ENCODE measurements at places on chromosomes 3 and 15. TPM values are rescaled to one million over a fixed set of nuclear protein-coding genes. Genes with fewer than 3 reads are reported as not detected.

GRCh38 chr3:143771939-143772338, 76.3 kb downstream of the SLC9A9 start:
- no peaks in the 10 kb centered on the region for H3K36me3 ChIP-seq
- H3K27me3 ChIP-seq: no peaks in the 10 kb centered on the region
- no peaks in the 10 kb centered on the region for H3K4me1 ChIP-seq
- DNase-seq: no peak
- H3K27ac ChIP-seq: no peak overlapping the region
- no peak overlapping the region for H3K4me3 ChIP-seq

DNA sequence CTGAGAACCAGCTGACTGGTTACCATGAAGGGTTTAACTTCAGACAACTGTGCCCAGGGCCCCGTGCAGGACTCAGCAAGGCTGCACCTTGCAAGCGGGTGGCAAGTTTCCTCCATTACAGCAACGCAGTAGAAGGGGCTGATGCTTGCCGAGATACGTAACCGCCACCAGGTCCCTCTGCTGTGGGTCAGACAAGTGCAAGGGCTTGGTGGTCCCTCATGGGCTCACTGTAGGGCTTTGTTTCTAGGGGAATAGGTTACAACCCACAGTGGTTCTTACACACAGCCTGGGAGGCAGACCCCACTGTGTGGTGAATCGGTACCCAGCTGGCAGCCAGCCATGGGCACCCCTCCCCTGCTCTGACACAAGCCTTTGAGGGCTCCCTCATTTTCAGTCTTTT, 15.5 kb upstream of the SNRPA1 start:
- H3K4me1 ChIP-seq: no peaks in the 10 kb centered on the region
- H3K27me3 ChIP-seq: peaks cover 4% of the 10 kb centered on the region
- DNase-seq: no peak
- H3K4me3 ChIP-seq: no peak overlapping the region
- no peak overlapping the region for H3K27ac ChIP-seq
- H3K36me3 ChIP-seq: no peaks in the 10 kb centered on the region

- no peaks in the 10 kb centered on the region for H3K36me3 ChIP-seq
- H3K4me1 ChIP-seq: peaks cover 5% of the 10 kb centered on the region
- H3K27me3 ChIP-seq: no peaks in the 10 kb centered on the region
- H3K4me3 ChIP-seq: peak overlapping the region; percentile 49
These were observed 28.6 kb upstream of the NDUFB4 start for GRCh38 chr3:120567370-120568201.

GRCh38 chr3:52297242-52298148, 9.9 kb downstream of the GLYCTK start:
- no peaks in the 10 kb centered on the region for H3K36me3 ChIP-seq
- H3K27me3 ChIP-seq: no peaks in the 10 kb centered on the region
- H3K4me3 ChIP-seq: peak overlapping the region; percentile 76
- H3K27ac ChIP-seq: peak overlapping the region; percentile 33

DNA sequence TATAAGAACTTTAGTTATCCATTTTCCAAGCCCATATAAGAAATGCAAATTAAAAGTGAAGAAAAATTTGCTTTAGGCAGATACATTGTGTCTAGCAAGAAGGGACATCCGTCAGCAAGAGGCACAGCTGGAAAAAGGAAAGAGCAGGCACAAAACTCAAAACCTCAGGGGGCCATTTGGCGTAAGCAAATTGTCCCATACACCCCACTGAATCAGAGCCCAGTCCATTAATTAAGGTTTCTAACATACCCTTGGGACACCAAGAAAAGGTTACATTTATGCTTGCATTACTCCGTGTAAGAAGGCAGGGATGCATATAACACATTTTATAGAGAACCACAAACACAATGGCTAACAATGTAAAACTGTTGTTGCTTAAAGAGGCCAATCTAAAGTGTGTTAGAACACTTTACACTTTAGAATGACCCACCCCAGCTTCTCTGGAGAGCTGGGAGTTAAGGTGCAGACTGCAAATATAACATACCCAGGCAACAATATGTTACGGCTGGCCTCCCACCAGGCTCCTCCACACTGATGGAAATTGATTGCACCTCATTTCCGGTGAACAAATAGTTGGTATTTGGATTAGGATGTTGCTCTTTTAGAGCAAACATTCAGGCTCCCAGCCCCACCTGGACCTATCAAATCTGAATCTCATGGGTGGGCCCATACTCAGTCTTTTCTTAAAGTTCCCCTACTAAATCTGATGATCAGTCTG, 23.2 kb downstream of the SEMA5B start:
- peaks cover 22% of the 10 kb centered on the region for H3K27me3 ChIP-seq
- peaks cover 5% of the 10 kb centered on the region for H3K4me1 ChIP-seq
- no peak for DNase-seq

DNA sequence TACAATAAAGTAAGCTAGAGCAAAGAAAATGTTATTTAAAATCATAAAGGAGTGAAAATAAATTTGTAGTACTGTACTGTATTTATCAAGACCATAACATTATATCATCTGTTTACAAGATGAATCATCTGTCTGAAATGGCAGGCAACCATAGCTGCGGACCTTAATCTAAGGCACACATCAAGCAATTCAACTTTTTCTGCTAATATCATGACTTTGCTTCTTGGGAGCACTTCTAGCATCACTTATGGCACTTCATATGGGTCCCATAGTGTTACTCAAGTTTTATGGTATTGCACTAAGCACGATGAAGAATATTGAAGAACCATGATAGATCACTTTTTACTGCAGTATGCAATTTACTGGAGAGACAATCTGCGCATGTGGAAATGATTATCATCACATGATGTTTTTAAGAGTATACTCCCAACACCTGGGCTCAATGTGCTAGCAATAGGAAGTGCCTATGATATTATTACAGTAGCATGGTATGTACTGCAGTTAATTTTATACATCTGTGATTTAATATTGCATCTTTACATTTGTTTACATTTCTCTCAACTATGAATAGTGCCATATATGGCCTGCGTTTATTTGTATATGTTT, 137.7 kb upstream of the NECTIN3 start:
- no peaks in the 10 kb centered on the region for H3K27me3 ChIP-seq
- no peak overlapping the region for H3K27ac ChIP-seq

DNA sequence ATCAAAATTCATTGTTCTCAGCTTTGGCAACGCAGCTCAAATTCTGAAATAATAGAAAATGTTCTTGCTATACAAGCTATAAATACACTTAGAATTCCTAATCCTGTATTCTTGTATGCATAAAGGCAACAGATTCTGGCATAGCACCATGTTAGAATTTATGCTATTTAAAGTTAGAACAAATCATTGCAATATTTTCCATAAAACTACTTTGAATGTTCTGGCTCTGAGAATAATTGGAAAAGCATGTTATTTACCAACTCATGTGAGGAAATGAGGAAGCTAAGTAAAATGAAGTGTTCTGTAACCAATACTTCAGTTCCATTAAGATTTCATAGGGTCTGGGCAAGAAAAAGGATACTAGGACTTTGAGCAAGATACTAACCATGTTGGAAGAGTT, 888.9 kb downstream of the SQOR start:
- no peak for DNase-seq
- no peaks in the 10 kb centered on the region for H3K36me3 ChIP-seq
- H3K27me3 ChIP-seq: no peaks in the 10 kb centered on the region
- no peak overlapping the region for H3K27ac ChIP-seq
- no peak overlapping the region for H3K4me3 ChIP-seq
- H3K4me1 ChIP-seq: no peaks in the 10 kb centered on the region

- peaks cover 16% of the 10 kb centered on the region for H3K4me1 ChIP-seq
- H3K4me3 ChIP-seq: peak overlapping the region; percentile 93
- H3K27ac ChIP-seq: peak overlapping the region; percentile 100
These were observed 2.1 kb upstream of the ISY1 start for GRCh38 chr3:129162729-129163579.

- no peak for DNase-seq
- no peaks in the 10 kb centered on the region for H3K27me3 ChIP-seq
- no peak overlapping the region for H3K4me3 ChIP-seq
- no peaks in the 10 kb centered on the region for H3K36me3 ChIP-seq
- no peak overlapping the region for H3K27ac ChIP-seq
- peaks cover 11% of the 10 kb centered on the region for H3K4me1 ChIP-seq
These were observed 361.5 kb upstream of the DPH6 start for GRCh38 chr15:35907511-35907910.

DNA sequence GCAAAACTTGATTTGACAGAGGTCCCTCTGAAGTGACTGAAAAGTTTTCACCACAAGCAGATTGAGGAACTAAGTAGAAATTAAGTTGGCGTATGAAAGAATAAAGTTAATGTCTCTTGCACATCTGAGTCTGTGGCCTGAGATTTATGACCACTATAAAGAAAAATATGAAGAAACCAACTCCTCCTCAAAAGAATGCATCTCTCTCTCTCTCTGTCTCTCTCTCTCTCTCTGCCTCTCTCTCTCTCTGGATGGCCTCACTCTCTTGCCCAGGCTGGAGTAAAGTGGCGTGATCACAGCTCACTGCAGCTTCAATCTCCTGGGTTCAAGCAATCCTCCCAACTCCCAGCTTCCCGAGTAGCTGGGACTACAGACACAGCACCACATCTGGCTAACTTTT, 55.2 kb downstream of the RPL22L1 start:
- H3K27me3 ChIP-seq: peaks cover 45% of the 10 kb centered on the region
- no peaks in the 10 kb centered on the region for H3K36me3 ChIP-seq
- peaks cover 11% of the 10 kb centered on the region for H3K4me1 ChIP-seq
- H3K4me3 ChIP-seq: no peak overlapping the region
- no peak for DNase-seq

DNA sequence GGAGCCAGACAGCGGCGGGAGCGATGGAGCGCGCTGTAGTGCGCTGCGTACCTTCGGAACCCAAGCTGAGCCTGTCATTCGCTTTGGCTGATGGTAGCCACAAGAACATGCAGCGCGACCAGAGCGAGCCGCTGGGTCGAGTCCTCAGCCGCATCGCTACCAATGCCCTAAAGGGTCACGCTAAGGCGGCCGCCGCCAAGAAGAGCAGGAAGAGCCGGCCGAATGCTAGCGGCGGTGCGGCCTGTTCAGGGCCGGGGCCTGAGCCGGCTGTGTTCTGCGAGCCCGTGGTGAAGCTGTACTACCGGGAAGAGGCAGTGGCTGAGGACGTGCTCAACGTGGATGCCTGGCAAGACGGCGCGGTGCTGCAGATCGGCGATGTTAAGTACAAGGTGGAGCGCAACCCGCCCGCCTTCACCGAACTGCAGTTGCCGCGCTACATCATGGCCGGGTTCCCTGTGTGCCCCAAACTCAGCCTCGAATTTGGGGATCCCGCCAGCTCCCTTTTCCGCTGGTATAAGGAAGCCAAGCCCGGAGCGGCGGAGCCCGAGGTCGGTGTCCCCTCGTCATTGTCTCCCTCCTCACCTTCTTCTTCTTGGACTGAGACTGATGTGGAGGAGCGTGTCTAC, 498 bp downstream of the PDE12 start:
- H3K27ac ChIP-seq: peak overlapping the region; percentile 99
- peak; percentile 15 for DNase-seq
- peak overlapping the region; percentile 91 for H3K4me3 ChIP-seq
- no peaks in the 10 kb centered on the region for H3K27me3 ChIP-seq

GRCh38 chr15:59199626-59200465, 6.8 kb upstream of the LDHAL6B start:
- DNase-seq: no peak
- no peak overlapping the region for H3K4me3 ChIP-seq
- peaks cover 3% of the 10 kb centered on the region for H3K36me3 ChIP-seq
- H3K4me1 ChIP-seq: no peaks in the 10 kb centered on the region
- H3K27me3 ChIP-seq: no peaks in the 10 kb centered on the region

- peaks cover 40% of the 10 kb centered on the region for H3K36me3 ChIP-seq
- H3K4me3 ChIP-seq: no peak overlapping the region
- H3K4me1 ChIP-seq: peaks cover 2% of the 10 kb centered on the region
These were observed 15.3 kb downstream of the LRRC49 start for GRCh38 chr15:70907784-70908471.

DNA sequence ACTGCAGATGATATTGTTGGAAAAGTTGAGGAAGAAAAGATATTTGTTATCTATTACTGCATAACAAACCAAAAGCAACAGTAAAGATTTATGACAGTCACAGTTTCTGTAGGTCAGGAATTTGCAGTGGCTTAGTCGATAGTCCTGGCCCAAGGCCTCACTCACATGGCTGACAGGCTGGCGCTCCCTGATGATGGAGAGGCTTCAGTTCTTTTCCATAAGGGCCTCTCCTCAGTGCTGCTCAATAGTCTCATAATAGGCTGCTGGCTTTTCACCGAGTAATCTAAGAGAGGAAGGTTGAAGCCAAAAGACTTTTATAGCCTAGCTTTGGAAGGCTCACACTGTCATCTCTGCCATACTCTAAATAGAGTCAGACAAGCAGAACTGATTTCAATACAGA, 17.7 kb downstream of the IREB2 start:
- H3K4me3 ChIP-seq: no peak overlapping the region
- peaks cover 37% of the 10 kb centered on the region for H3K4me1 ChIP-seq
- no peaks in the 10 kb centered on the region for H3K27me3 ChIP-seq
- no peak overlapping the region for H3K27ac ChIP-seq

GRCh38 chr3:23811919-23812318, 6.2 kb downstream of the UBE2E1 start:
- peaks cover 46% of the 10 kb centered on the region for H3K4me1 ChIP-seq
- H3K4me3 ChIP-seq: peak overlapping the region; percentile 23
- no peaks in the 10 kb centered on the region for H3K27me3 ChIP-seq

- no peaks in the 10 kb centered on the region for H3K4me1 ChIP-seq
- H3K4me3 ChIP-seq: no peak overlapping the region
- H3K27ac ChIP-seq: no peak overlapping the region
- no peak for DNase-seq
- no peaks in the 10 kb centered on the region for H3K27me3 ChIP-seq
These were observed 573.3 kb downstream of the EPHB1 start for GRCh38 chr3:135368316-135368715.

- no peak overlapping the region for H3K4me3 ChIP-seq
- H3K4me1 ChIP-seq: no peaks in the 10 kb centered on the region
- H3K27ac ChIP-seq: no peak overlapping the region
- no peaks in the 10 kb centered on the region for H3K36me3 ChIP-seq
- DNase-seq: no peak
These were observed 35.6 kb downstream of the AGBL1 start for GRCh38 chr15:86115145-86115801.

GRCh38 chr3:16908016-16908807, 23.5 kb downstream of the PLCL2 start:
- no peaks in the 10 kb centered on the region for H3K36me3 ChIP-seq
- no peak for DNase-seq
- H3K27ac ChIP-seq: no peak overlapping the region
- H3K27me3 ChIP-seq: no peaks in the 10 kb centered on the region
- peaks cover 11% of the 10 kb centered on the region for H3K4me1 ChIP-seq

GRCh38 chr15:73985101-73985873, 6.8 kb downstream of the STOML1 start:
- H3K4me3 ChIP-seq: no peak overlapping the region
- no peak for DNase-seq
- peaks cover 1% of the 10 kb centered on the region for H3K4me1 ChIP-seq
- H3K27me3 ChIP-seq: no peaks in the 10 kb centered on the region
- no peak overlapping the region for H3K27ac ChIP-seq

- H3K4me3 ChIP-seq: no peak overlapping the region
- DNase-seq: no peak
- H3K27me3 ChIP-seq: no peaks in the 10 kb centered on the region
- H3K36me3 ChIP-seq: no peaks in the 10 kb centered on the region
- H3K27ac ChIP-seq: no peak overlapping the region
- peaks cover 2% of the 10 kb centered on the region for H3K4me1 ChIP-seq
These were observed 59.8 kb upstream of the SGO1 start for GRCh38 chr3:20245781-20246180.

Gene SPSB4
- 9.5 TPM for total RNA-seq

Gene ATP2B2
- total RNA-seq: 0.07 TPM

Gene SLC22A14
- total RNA-seq: 0.18 TPM

Gene GPR87
- total RNA-seq: not detected

Gene SLC22A13
- total RNA-seq: 0.62 TPM

Gene BSN
- 3.0 TPM for total RNA-seq

Gene CYP1A2
- not detected for total RNA-seq

Gene RPLP1
- total RNA-seq: 1,115 TPM

Gene RHCG
- not detected for total RNA-seq

Gene GREM1
- 0.17 TPM for total RNA-seq

Gene GPR27
- 6.7 TPM for total RNA-seq

Gene IP6K1
- 46.3 TPM for total RNA-seq

Gene UROC1
- total RNA-seq: not detected

Gene CKMT1A
- 4.0 TPM for total RNA-seq

All from progenitor cell of endocrine pancreas (in vitro differentiated cells).